ENCODE measurements at places on chromosomes 12 and 14.

GRCh38 chr14:65169351-65169750 is 67.0 kb upstream of the MAX start:
- no peak for DNase-seq

DNA sequence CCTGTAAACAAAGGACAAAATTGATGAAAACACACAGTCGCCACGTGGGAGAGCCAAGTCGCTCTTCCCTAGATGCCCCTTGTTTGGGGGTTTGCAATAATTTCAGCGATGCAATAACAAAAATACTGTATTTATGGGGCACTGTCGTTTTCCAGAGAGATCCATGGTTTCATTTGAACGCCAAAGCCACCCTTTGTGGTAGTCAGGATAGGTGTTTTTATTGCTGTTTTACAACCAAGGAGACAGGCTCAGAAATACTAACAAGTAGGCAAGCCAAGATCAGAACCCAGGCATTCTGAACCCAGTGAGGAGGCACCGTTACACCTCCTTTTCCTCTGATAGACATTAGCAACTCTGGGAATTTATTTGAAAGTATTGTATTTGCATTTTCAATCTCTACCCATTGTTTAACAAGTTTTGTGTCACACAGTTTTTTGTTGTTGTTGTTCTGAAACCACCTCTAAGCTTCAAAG is 831 bp upstream of the BTBD7 start:
- DNase-seq, result no peak

GRCh38 chr12:46264057-46264456 is 4.8 kb downstream of the SLC38A1 start:
- no peak for DNase-seq

DNA sequence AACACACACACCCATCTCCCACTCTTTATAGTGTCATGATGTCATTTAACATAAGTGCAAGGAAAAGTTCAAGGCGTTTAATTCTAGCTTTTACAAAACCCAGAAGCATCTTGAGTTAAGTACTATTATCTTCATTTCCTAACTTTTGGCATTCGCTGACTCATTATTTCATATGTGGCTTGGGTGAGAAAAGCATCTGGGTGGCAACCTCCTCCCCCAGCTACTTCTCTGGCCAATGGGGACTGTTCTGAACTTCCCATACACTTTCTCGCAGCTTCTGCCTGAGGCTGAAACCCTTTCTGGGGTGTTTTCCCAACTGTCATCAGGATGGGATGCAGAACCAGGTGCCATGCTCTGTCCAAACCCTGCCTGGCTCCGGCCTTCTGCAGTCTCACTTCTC is 2.8 kb upstream of the MARK3 start:
- DNase-seq, result no peak

DNA sequence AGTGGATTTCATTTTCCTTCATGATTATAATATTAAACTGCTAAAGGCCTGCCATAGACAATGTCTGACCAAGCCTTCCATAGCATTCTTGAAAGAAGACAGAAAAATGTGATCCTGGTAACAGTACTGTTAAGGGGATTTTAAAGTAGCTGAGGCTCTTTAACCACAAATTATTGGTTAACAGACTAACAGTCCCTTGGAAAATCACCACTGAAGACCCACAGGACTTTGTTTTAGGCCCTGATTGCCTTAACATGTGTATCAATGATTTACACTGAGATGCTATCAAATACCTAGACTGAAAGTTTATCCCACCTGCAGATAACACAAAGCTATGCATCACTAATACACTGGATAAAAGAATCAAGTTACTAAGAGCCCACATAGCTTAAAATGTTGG is 6.0 kb downstream of the KRT79 start:
- DNase-seq, result no peak

DNA sequence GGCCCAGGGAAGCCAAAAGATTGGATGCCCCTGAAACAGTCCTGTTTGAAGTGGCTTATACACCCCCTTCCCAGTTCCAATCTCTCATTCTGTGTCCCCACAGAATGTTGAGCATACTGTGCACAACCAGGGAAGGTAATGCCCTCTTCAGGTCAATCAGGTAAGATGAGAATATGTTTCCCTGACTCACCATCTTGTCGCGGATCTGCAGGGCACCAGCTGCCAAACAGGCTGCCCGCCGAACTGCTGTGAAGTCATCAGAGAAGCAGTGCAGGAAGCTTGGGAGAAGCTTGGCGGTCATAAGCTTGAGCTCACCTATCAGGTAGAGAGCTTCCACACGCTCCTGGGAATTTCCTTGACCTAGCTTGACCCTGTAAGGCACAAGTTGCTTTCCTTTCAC is 9.6 kb downstream of the RIOX1 start:
- DNase-seq, result no peak

GRCh38 chr12:96985515-96986362 is 78.7 kb downstream of the NEDD1 start:
- peak; percentile 48 for DNase-seq

Data from HuH-7 (cell line).